BJ (cell line): ENCODE measurements at places on chromosomes 11 and 22.
A peak's percentile ranks its signal among the peaks of the same experiment; 100 is the strongest.

DNA sequence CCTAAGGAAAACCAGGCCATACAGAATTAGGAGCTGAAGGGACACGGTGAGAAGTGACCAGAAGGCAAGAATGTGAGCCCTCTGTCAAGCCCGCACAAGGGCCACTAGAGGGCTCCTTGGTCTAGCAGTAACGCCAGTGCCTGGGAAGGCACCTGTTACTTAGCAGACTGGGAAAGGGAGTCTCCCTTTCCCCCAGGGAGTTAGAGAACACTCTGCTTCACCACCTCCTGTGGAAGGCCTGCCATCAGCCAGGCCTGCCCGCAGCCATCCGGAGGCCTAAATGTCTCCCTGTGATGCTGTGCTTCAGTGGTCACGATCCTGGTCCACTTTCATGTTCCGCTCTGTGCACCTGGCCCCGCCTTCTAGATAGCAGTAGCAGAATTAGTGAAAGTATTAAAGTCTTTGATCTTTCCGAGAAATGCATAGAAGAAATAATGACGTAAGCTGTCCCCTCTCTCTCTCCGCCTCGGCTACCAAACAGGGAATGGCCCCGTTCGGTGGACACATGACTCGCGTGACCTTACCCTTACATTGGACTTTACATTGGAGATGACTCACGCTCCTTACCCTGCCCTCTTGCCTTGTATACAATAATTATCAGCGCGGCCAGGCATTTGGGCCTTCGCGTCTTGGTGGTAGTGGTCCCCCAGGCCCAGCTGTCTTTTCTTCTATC lies 10.7 kb upstream of the GSTP1 start:
- DNase-seq: no peak

DNA sequence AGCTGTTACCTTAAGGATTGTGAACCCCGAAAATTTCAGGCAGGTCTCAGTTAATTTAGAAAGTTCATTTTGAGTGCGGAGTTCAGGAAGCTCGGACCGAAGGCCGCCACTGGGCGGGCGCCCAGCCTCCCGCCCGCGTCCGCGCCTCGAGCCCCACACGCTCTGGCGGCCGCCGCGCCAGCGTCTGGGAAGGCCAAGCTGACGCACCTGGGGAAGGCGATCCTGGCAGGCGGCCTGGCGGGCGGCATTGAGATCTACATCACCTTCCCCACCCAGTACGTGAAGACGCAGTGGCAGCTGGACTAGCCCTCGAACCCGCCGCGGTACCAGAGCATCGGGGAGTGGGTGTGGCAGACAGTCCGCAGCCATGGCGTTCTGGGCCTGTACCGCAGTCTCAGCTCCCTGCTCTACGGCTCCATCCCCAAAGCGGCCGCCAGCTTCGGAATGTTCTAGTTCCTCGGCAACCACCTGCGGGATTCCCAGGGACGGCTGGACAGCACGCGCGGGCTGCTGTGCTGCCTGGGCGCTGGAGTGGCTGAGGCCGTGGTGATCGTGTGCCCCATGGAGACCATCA lies 79.5 kb downstream of the CCDC83 start:
- no peak for DNase-seq

DNA sequence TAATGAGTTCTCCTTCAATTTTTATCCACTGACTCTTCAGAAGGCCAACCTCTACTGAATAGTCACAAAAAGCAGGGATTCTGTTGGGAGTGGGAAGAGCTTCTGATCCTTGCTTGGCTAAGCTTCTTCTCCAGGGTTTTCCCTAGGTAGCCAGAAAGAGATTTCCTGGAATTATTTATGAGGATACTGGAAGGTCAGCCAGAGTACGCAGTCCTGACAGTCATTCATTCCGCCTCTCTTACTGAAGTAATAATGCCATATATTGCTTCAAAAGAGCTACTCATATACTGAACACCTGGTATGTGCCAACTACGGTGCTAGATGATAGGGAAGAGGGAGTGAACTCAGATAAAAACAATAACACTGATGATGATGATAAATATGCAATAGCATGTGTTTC lies 116.1 kb downstream of the CCDC34 start:
- DNase-seq: no peak

DNA sequence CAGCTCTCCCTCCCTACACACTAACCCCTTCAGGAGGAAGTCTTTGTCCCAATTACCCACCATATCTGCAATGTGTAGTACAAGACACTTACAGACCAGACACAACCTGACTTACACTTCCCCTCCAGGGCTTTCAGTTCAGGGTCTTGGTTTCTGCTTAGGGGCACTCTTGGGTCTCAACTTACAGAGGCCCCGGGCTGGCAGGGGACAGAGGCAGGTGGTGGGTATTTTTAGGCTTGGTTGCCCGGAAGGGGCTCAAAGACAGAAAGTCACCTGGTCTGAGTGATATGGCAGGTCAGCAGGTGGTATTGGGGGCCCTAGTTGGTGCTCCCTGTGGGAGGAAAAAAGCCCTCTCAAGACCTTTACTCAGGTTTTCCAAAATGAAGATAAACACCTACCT lies 3.4 kb upstream of the TMEM184B start:
- no peak for DNase-seq

- DNase-seq: no peak
Observed at GRCh38 chr22:30636226-30637077, 871 bp downstream of the SLC35E4 start.

- DNase-seq: no peak
Observed at GRCh38 chr22:39073981-39074380, 3.1 kb upstream of the APOBEC3G start.

DNA sequence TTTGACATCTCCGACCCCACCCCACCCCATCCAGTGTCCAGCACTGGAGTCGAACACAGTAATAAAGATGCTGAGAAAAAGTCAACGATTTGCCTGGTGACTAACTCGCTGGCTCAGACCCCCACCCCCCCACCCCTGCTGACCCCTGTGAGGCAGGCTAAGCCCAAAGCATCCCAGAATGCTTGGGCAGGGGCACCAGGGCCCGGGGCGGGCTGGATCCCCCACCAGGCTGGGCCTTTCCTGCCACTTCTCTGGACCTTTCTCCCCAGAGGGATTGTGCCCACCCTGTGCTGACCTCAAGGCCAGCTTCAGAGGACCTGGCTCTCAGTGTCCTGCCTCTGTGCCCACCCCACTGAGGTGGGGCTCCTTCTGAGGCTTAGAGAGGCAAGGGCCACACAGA lies 1.8 kb downstream of the C11orf86 start:
- no peak for DNase-seq

DNA sequence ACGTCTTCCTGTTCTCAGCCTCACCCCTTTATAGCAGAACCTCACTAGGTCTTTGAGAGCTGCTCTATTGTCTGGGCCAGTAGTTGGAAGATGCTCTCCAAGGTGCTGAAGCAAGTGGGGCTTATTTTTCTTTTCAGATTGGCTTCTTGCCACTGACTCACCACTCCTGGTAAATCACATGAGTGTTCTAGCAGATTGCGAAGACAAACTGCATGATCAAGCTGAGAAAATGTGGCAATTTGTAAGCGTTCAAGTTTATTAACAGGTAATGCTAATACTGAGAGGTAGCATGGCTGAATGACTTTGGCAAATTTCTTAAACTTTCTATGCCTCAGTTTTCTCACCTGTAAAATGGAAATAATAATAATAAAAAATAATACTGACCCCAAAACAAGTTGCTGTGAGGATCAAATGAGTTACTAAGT lies 59.2 kb downstream of the CACNG2 start:
- DNase-seq: peak; percentile 37

DNA sequence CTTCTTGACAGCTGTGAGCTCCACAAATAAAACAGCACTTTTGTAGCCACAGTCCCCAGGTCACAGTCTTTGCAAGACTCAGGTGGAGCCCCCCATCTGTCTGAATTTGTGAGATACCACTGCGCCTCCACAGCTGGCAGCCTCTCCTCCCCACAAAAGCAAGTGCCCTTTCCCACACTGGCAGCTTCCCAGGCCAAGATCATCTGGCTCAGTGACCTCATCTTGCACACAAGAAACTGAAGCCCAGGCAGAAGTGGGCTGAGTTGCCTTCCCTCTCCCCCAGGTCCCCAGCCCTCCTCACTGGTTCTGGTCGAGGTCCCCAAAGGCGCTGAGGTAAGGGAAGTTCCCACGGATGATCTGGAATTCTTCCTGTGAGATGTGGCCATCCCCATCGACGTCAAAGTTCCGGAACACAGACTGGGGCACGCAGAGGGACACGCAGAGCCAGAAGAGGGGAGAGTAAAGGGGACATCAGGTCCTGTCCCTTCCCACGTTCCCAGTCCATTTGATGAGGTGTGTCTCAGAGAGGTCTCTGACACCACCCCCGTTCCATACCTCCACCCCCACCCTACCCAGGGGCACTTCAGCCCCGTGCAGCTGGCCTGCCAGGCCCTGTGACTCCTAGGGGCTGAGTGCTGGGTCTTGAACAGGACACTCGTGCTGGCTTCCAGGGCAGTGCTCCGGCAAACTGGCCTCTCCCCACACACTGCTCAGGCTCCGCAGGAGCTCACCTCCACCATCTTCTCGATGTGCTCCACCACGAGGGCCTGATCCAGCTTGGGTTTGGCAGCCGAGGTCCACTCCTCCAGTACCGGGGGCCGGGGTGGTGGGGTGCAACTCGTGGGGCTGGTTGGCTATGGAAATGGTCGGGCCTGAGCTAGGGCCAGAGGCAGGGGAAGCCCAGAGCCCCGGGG lies 8.9 kb downstream of the RASGRP2 start:
- no peak for DNase-seq

- no peak for DNase-seq
Observed at GRCh38 chr11:118610773-118611432, 3.5 kb downstream of the PHLDB1 start.

DNA sequence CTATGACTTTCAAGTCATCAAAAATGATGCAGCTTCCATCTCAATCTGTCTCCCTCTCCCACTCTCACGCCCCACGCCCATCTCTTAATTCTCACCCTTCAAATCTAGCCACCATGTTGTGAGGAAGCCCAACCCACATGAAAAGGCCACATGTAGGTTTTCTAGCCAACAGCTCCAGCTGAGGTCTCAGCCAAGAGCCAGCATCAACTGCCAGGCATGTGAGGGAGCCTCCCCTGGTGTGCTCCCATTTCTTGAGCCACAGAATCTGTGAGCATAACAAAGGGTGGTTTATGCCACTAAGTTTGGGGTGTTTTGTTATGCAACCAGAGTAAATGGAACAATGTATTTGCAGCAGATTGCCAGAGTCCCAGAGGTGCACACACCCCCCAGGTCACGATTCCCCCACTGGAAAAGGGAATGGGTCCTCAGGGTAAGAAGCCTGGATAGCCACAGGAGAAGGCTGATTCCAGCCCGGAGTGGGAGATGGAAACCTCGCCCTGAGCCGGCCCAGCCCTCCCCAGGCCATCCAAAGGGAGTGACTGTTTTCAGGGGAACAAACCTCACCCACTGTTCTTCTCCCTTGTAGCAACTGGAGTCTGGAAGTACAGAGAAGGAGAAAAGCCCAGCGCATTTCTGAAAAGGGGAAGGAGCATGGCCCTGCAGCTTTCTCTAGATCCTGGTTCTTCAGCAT lies 20.0 kb upstream of the LINC01488 start:
- no peak for DNase-seq

- no peak for DNase-seq
Observed at GRCh38 chr11:121807051-121807450, 309.0 kb downstream of the BLID start.

- no peak for DNase-seq
Observed at GRCh38 chr11:37881741-37882140, 1283.7 kb upstream of the RAG2 start.

DNA sequence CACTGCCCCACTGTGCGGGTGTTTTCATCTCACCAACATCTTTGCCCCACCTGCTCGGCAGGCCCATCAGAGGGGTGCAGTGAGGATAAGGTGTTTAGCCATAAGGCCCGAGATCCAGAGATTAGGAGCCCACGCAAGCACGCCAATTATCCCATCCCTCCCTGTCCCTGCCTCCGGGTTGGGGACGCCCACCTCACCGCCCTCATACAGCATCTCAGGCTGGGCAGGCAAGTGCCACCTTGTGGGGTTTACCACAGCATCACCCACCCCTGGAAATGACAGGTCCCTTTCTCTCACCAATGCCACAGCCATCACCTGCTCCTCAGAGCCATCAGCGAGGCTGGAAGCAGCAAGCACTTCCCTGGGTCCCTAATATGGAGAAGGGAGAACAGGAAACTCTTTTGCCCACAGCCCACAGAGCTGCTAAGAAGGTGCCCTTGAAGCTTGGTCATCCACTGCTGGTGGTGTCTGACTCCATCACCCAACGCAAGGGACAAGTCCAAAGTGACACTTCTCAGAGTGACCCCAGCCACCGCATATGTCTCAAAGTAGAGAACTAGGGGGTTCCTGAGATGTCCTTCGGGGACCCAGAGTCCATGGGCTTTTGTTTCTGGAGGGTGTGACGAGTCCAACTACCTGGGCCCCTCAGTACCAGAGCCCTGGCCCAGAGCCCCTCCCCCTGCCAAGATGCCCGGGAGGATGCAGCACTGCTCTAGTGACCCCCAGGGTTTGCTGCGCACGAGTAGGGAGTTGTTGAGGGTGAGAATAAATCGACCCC lies 15.8 kb downstream of the VPS37C start:
- no peak for DNase-seq

GRCh38 chr11:118838905-118839553 lies 44.7 kb upstream of the CXCR5 start:
- no peak for DNase-seq

- DNase-seq: no peak
Observed at GRCh38 chr22:32691101-32691500, 110.4 kb upstream of the TIMP3 start.

GRCh38 chr11:102955624-102956023 lies at the start of gene MMP13:
TSS of gene MMP13 (minus strand) at chr11:102955732. CDS start at chr11:102955705, 27 bp downstream.
- DNase-seq: no peak

DNA sequence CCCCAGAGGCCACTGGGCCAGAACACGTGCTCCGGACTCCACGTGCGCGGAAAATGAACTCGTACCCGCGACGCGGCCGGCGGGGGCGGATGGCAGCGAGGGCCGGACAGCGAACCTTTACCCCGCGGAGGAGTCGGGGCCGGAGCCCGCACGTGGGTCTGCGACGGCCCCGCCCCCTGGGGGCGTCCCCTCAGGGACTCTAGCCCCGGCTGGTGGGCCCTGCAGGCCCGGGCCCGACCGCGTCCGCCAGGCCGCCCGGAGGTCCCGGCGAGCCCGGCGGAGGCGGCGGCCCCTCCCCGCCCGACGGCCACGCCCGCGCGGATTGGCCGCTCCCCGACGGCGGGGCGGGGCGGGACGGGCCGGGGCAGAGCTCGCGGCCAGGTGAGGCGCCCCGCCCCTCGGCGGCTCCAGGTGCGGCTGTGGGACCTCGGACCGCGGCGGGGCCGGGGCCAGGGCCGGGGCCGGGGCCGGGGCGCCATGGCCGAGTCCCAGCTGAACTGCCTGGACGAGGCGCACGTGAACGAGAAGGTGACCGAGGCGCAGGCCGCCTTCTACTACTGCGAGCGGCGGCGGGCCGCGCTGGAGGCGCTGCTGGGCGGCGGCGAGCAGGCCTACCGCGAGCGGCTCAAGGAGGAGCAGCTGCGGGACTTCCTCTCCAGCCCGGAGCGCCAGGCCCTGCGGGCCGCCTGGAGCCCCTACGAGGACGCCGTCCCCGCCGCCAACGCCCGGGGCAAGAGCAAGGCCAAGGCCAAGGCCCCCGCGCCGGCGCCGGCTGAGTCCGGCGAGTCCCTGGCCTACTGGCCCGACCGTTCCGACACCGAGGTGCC lies at the start of gene FAM83F:
FAM83F (plus strand) TSS at position 389 of the 827 bp plus-strand sequence; CDS start at position 478, 89 bp downstream.
- no peak for DNase-seq
